ENCODE measurements at places on chromosomes 2 and 18.
A peak's percentile ranks its signal among the peaks of the same experiment; 100 is the strongest.

DNA sequence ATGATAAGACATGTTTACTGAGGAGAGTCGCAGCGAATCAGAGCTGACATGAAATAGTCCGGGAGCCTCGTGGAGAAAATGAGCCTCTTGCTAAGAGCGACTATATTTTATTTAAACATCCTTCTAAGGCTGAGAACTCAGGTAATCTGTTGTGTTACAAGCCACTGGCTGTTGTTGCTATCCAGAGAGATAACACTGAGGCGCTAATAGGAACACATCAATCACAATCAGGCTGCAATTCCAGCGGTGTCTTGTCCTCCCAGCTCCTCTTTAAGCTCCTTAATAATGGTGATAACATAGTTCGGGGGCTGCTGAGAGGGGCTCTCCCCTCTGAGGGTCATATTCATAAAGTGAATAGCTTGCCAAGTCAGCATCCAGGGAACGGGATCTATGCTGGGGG lies 95.1 kb downstream of the INSIG2 start:
- DNase-seq, result no peak

DNA sequence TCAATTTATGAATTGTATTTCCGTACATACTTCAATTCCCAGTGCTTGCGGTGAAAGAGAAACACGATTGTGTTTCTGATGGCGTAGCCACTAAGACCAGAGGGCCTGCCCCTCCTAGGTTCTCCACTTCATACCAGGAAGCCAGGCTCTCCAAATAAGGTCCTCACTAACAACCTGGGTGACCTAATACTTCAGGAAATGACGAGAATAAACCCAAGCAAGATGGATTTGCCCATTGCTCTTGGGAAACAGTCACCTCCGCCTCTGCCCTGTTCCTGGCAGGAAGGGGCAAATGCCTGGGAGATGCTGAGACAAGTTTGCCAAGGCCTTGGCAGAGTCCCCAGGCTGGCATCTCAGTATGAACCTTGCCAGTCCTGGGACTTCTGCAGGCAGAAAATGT lies 41.8 kb downstream of the TTC32 start:
- no peak for DNase-seq

- DNase-seq, result no peak
Measured at GRCh38 chr2:152415231-152415642, 80.3 kb downstream of the FMNL2 start.

- DNase-seq, result no peak
Measured at GRCh38 chr2:63344575-63345284, 243.5 kb downstream of the WDPCP start.

GRCh38 chr2:144707736-144708326 lies 187.9 kb upstream of the ZEB2 start:
- no peak for DNase-seq

- no peak for DNase-seq
Measured at GRCh38 chr18:59715966-59716369, 18.7 kb upstream of the CCBE1 start.

- DNase-seq, result no peak
Measured at GRCh38 chr18:58605027-58606020, 23.6 kb downstream of the ALPK2 start.

DNA sequence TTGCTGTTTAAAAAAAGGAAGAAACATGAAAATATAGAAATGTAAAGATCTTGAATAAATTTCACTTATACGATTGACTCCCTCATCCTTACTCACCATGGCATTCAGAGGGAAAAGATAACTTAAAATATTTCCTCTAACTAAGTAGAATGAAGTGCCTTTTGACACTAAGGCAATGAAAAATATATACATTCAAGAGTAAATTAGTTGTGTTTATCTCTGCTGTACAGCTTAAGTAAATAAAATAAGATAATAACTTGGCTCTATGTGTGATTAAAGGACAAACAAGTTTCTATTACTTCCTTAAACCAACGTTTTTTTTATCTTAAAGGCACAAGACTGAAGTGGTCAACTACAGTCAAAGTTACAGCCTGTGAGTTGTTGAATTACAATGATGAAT lies 142.3 kb upstream of the LRRTM4 start:
- no peak for DNase-seq

DNA sequence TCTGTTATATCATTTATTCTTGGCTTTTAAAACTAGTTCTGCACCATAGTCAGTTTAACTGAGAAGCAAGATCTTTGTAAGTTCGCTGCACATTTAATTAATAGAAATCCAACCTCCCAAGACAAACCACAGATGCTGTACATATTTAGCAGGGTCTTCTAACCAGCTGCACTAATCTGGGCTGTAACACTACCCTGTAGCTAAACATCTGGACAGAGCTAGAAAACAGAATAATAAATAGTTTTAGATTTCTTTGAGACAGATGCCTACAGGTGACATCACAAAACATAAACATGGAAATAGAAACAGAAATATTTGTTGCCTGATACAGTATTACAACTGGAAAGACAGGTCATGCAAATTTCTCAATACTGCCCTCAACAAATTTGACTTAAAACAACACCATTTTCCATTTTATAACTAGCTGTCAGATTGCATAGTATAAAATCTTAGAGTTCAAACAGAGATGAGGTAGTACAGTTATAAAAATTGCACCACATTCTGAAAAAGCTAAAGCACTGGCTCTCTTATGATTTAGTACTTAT lies 315.1 kb downstream of the NR4A2 start:
- no peak for DNase-seq

GRCh38 chr2:62114564-62114963 lies 81.4 kb upstream of the B3GNT2 start:
- no peak for DNase-seq

DNA sequence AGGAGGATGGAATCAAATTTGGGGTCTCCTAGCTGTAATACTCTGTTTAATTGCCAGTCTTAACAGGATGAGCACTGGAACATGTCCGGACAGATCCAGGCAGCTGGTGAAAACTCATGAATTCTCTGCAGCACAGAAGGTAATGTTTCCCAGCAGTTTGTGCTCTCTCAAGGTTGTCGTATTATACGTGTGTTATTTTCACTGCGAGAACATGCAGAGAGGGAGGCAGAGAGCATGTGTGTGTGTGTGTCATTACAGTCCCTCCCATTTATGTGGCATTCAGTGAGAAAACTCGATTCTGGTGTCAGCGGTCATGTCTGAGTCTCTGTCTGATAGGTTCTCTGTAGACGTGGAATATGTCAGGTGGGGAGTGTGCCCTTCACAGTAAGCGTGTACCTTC lies 150.2 kb upstream of the POU3F3 start:
- DNase-seq, result no peak

DNA sequence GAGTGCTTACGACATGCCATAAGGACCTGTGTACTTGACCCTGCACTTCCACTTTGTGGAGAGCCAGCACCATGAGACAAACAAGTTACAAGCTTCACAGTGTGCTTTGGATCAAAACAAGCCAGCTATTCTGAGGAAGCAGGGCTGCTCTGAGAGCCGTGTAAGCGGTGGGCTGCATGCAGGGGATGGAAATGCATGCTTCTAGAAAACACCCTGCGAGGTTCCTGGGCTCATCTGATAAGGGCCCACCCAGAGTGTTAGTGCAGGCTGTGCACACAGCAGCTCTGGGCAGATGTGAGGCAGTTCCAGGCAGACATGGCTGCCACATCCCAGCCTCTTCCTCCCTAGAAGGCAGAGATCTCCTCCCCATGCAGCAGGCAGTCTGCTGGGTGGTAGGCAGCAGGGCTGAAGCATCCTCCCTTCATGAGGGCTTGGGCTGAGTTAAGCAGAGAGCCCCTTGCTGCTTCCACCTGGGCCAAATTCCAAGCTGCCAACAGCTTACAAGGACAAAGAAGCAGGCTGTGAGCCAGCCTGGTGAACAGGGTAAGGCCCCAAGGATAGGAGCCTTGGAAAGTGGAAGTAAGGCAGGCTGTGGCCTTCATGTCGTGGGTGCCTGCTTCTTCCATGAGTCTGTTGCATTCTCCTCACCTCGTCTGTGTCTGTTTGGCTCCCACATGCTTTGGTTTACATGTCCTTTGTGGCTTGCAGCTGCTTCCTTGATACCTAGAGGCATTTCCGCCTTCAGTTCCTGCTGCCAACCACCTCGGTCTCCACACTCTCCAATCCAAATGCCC lies 7.7 kb downstream of the PSD4 start:
- no peak for DNase-seq

DNA sequence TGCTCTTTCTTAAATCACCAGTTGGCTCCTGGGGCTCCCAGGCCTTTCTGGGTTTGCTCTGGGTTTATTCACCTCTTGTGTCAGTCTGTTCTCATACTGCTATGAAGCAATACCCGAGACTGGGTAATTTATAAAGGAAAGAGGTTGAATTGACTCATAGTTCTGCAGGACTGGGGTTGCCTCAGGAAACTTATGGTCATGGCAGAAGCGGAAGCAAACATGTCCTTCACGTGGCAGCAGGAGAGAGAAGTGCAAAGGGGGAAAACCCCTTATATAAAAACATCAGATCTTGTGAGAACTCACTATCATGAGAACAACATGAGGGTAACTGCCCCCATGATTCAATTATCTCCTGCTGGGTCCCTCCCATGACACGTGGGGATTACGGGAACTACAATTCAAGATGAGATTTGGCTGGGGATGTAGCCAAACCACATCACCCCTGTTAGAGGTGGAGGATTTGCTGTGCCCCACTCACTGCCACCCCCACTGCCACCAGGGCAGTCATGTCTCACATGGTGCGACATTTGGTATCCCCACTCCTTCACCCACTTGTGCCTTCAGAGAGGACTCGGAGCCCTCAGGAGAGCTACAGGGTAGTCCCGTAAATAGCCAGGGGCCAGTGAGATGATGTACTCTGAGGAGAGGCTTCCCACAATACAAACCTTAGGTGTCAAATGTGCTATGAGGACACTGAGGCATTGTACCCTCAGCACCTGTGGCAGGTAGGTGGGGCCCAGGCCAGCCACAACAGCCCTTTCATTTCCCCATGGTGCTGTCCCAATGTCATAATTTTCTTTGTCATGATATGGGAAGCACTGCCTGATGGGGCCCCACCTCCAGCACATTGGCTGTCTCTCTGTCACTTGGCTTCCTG lies 35.7 kb downstream of the CDC42EP3 start:
- no peak for DNase-seq

DNA sequence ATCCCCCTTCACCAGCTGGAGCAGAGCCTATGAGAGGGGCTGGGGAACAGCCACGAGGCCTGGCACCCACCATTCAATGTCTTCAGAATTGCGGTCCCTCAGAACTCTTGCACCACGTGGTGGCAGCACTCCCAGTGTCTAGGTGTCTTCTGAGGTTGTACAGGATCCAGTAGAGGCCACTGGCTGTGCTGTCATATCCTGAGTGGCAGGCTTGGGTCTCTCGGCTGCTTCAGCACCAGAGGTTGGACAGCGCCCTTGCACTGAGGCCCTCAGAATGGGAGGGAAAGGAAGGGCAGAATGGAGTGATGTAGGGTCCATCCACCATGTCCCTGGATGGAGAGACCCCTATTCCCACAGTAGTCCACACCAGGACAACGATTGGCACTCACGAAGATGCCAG lies 112.0 kb upstream of the TEKT4 start:
- no peak for DNase-seq

DNA sequence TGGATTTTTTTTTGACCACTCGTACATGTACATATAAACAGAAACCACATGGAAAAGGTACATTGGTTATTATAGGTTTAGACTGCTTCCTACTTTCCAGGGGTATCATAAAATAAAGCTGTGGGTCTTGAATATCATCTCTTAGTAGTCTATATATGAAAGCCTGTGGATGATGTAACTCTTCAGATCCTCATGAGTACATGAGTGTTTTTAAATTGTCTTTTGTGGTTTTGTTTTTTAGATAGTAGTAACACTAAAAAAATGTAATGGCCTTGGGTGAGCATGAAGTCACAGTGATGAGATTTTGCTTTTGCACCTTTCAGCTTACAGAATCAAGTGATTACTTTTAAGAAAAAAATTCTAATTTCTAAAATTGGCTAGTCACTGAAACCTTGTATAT lies 80.2 kb downstream of the RAB3GAP1 start:
- DNase-seq, result no peak

- DNase-seq, result no peak
Measured at GRCh38 chr18:8221452-8221851, 387.8 kb upstream of the RAB12 start.

DNA sequence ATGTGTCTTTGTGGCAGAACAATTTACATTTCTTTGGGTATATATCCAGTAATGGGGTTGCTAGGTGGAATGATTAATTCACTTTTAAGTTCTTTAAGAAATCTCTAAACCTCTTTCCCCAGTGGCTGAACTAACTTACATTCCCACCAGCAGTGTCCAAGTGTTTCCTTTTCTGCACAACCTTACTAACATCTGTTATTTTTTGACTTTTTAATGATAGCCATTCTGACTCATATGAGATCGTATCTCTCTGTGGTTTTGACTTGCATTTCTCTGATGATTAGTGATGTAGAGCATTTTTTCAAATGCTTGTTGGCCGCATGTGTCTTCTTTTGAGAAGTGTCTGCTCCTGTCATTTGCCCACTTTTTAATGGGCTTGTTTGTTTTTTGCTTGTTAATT lies 43.1 kb upstream of the PTH2R start:
- DNase-seq, result no peak

GRCh38 chr18:66662632-66663031 lies 58.7 kb upstream of the CDH19 start:
- DNase-seq, result no peak

- peak; percentile 48 for DNase-seq
Measured at GRCh38 chr2:126886211-126886915, 12.3 kb upstream of the TEX51 start.

- no peak for DNase-seq
Measured at GRCh38 chr18:7566567-7567473, at the start of gene PTPRM. TSS of gene PTPRM (plus strand) at chr18:7567316. CDS start at chr18:7567819, 503 bp downstream.

GRCh38 chr2:157923598-157924217 lies 47.6 kb upstream of the ACVR1 start:
- DNase-seq, result no peak

GRCh38 chr18:63192885-63193349 lies 126.7 kb downstream of the BCL2 start:
- no peak for DNase-seq

GRCh38 chr2:234630801-234631261 lies 133.9 kb upstream of the ARL4C start:
- no peak for DNase-seq

- DNase-seq, result no peak
Measured at GRCh38 chr2:203438528-203438927, 96.6 kb downstream of the RAPH1 start.

DNA sequence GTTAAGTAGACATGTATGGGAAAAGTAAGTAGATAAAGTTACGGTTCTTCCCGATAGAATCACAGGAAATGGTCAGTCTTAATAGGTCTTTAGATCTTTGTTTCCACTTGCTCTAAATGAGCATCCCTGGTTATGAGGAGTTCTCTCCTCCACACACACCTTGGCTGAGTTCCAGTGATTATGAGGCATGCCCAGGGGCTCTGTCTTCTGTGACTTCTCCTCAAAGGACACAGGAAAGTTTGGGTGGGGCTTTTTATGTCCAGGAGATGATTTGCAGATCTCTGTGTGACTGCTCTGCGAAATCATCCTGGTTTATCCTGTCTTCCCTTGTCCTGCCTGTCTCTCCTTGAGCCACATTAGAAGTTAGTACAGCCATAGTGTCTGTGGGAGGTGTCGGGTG lies 83.9 kb upstream of the EML6 start:
- DNase-seq, result no peak

Data from iPS DF 6.9 (cell line).